ENCODE measurements at places on chromosomes 7 and 10. TPM values are rescaled to one million over a fixed set of nuclear protein-coding genes. Genes with fewer than 3 reads are reported as not detected.

GRCh38 chr7:81094952-81095351, 176.1 kb upstream of the SEMA3C start:
- no peak for DNase-seq

- no peak for DNase-seq
Measured at GRCh38 chr7:117716707-117717299, 156.4 kb downstream of the CTTNBP2 start.

GRCh38 chr7:11168650-11169170, 195.0 kb downstream of the PHF14 start:
- DNase-seq = no peak

DNA sequence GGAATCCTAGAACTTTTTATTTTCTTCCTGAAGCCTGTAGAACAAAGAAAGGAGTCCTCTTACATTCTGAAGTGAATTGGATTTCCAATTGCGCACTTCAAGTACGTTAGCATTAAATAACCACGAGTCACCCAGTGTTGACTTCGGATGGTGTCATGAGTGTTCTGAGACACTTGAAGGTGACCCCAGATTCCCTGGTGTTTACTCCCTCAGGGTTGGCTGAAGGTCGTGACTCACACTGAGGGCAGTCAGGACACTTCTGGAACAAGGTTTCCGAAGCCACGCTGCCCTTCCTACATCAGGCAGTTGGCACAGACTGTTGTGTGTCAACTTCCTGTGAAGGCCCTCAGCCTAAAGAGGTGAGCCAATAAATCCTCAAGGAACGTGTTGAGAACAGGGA, 186.6 kb upstream of the CELF2 start:
- DNase-seq = no peak

HOXA7 gene
- not detected for total RNA-seq

DNA sequence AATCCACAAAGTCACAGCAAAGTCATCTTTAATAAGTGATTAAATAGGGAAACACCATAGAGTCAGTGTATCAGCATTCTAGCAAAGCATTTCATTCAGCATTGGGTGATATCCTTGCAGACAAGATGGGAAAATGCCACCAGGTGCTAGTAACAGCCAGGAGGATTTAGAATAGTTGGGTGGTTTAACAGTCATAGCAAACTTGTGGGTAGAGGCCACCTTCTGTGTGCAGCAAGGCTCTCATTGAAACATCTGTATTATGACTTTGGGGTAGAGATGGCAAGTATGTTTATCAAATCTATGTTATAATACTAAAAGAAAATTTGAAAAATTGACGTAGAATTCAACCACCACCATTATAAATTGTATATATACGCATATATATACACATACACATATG, 26.4 kb upstream of the ADO start:
- DNase-seq = no peak

- no peak for DNase-seq
Measured at GRCh38 chr7:99190359-99191009, 17.4 kb downstream of the KPNA7 start.

DNA sequence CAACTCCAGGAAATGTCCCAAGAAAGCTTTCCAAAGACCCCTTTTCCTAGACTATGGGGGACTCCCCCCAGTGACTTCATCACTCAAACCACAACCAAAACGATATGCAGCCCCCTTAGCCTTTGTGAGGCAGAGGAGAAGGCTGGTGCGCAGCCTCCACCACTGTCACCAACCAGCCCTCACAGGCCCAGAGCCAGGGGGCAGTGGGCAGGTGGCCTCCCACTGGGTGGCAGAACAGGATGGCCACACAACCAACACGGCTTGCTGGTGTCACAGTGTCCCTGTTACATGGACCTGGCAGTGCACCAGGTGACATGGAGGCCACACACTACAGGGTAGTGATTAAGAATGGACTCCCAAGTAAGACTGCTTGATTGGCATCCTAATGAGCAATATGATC, 172.0 kb downstream of the PLXNA4 start:
- no peak for DNase-seq

ITPRIP gene
- total RNA-seq = 34.9 TPM

ZNF92 gene
- 2.9 TPM for total RNA-seq

DNA sequence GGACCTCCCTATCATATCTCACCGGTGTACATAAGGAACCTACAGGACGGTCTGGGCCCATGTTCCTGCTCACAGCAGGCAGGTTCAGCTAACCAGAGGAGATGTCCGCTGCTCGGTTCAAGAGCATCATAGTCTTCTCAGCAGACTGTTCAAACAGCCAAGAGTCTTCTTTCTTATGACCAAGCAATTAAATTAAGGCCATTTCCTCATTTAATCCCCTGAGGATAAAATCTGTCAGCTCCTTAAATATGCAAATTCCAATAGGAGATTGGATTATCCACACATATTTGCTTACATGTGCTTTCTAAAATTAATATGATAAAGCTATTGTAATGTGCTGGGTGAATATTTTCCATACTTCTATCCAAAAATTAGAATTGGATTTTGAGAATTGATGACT, 59.7 kb downstream of the LMBR1 start:
- DNase-seq = no peak

DNA sequence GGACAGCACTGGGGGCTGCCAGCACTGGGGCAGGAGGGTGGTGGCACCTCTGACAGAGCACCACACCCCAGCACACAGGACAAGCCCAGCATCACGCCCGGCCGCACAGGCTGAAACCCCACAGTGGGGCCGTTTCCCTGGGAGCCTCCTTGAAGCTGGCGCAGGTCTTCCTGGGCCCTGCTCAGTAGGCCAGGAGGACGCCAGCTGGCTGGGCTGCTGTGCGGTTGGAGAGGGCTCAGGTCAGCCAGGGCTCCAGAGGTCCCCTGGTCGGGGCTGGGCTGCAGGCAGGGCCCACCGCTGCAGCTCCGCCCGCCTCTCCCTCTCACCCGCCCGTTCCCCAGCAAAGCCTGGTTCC, 137.3 kb downstream of the TCERG1L start:
- no peak for DNase-seq

- DNase-seq = peak; percentile 38
Measured at GRCh38 chr7:105015390-105015965, 1.5 kb downstream of the KMT2E start.

DNA sequence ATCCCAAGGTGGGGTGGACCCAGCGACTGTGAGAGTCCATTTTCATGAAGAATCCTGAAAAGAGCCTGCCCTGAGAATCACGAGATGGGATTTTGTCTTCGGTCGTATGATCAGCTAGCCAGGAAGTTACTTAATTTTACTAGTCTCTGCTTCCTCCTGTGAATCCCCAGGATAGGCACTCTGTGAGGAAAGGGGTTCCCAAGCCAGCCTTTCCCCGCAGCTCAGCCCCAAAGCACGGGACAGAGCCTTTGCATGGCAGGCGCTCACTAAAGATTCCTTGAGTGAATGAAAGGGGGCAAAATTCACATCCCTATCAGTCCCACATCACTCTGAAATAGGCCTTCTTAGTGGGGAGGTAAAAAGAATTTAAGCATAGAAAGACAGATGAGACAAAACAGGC, 219.6 kb downstream of the ADARB2 start:
- no peak for DNase-seq

DNA sequence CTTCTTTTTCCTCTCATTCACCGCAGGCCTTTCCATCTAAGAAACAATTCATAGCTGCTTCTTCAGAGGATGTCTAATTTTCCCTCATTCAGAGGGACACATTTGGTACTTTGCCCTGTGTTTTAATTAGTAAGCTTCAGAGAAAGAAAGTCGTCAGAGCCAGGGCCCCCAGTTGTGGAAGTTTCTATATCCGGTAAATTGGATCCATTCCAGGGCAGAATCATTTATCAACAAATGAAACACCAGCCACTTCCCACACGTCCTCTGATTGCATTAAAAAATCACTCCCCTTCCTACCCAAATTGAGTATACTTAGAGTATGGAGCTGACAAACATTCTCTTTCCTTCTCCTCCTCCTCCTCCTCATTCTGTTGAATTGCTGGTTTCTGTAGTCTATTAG, 205.8 kb upstream of the HDAC9 start:
- DNase-seq = no peak

GRCh38 chr7:4715410-4715776, 33.3 kb downstream of the FOXK1 start:
- DNase-seq = peak; percentile 84

JAKMIP3 gene
- 1.0 TPM for total RNA-seq

GRCh38 chr7:137904833-137905232, 58.1 kb upstream of the DGKI start:
- no peak for DNase-seq

GRCh38 chr10:57716884-57717283, 550.8 kb downstream of the IPMK start:
- no peak for DNase-seq

- no peak for DNase-seq
Measured at GRCh38 chr7:139798221-139798620, 20.4 kb upstream of the HIPK2 start.

DNA sequence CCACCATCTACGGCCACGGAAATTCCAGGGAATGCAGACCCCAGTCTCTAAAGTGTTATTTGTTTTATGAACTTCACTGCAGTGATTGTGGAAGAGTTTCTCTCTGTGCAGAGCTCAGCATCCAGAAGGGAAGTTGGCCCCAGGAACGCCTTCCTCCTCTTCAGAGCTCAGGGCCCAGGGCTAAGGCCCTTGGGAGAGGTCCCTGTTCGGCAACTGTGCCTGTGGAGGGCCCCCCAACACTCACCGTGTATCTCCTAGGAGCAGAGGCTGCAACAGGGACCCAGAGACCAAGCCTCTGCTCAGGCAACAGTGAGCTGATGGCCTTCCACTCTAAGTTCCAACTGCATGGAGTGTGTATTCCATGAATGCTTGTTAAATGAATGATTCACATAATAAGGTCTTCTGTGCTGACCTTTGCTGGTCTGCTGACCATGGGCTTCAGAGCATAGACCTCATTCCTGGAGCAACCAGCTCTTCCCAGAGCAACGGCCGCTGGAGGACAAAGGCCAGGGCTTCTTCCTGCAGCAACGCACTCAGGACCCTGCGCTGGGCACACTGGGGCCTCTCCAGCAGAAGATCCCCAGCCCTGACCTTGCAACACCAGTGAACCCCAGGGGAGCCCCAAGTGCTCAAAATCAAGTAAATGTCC, 7.7 kb downstream of the DIP2C start:
- no peak for DNase-seq

DNA sequence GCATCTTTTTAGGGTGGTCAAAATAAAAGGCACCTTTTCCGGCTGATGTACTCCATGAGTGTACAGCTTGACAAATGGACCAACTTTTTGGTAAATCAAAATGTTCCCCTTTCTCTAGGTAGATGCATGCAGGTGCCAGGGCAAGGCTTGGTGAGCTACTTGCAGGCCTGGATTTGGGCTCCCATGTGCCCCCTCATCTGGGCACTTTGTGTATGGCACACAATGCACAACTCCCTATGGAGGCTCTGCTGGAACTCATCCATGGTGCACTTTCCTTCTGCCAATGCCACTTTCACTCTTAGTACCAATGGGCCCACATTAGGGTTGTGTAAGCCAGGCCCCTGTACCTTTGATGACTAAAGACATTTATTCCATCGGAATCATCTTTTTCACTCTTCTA, 300.8 kb downstream of the SDHAF3 start:
- DNase-seq = no peak

GRCh38 chr10:112701878-112702255, 248.2 kb upstream of the TCF7L2 start:
- DNase-seq = no peak

TMEM120A gene
- total RNA-seq = 138 TPM

GPR146 gene
- total RNA-seq = 56.8 TPM

- DNase-seq = no peak
Measured at GRCh38 chr10:75870039-75870645, 438.7 kb downstream of the LRMDA start.

ZRANB1 gene
- 25.7 TPM for total RNA-seq

DNA sequence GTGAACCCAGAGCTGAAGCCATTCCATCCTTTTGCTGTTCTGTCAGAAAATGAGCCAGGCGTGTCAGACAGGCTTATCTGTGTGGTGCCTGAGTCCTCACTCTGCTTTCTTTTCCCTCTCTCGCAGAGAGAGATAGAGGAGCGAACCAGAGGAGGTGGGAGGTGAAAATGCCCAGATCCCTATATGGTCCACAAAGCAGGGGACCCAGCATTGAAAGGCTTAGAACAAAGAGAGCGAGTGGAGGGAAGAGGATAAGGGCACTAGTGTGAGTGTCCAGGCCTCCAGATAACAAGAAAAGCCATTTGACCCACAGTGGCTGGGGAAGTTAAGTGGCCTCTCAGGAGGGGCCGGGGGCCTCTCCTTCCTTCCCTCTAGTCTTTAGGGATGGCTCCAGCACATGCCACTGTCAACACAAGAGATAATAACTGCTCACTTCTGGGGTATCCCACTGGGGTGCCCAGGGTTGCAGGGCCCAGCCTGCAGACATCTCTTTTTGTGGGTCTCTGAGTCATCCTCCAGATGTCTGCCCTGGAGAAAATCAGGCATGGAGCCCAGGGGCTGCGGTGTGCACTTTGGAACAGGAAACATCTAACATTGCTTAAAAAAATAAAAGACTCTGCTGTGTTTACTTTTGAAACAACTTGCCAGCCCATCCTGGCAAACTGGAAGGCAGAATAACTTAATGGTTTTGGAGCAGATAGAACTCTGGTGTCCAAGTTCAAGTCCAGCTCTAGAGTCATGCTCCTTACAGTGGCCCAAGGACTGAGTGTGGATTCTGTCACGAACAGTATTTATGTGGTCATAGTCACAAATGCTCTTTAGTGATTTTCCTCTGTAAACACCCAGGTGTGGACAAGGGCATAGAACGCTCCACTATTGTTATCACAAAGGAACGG, 189.5 kb downstream of the CXCL12 start:
- DNase-seq = peak; percentile 75

ADRA2A gene
- total RNA-seq = 1.9 TPM

ASNS gene
- total RNA-seq = 10.1 TPM

PLXDC2 gene
- 22.6 TPM for total RNA-seq

DNA sequence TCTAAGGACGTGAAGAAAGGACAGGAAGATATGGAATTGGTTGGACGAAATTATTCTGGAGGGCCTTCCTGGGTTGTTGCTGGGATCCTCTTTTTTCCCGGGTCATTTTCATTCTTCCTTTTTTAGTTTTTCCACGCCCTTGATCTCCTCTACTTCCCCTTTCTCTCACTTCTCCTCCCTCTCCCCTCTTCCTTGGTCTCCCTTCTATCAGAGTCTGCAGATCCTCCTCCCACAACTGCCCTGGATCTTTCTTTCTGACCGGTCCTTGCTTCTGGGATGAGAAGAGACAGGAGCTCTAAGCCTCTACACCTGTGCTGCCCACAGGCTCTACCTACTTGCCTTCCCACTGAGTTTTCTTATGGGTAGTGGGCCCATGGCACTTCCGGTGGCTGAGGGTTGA, 103.7 kb upstream of the RELN start:
- DNase-seq = no peak

DNA sequence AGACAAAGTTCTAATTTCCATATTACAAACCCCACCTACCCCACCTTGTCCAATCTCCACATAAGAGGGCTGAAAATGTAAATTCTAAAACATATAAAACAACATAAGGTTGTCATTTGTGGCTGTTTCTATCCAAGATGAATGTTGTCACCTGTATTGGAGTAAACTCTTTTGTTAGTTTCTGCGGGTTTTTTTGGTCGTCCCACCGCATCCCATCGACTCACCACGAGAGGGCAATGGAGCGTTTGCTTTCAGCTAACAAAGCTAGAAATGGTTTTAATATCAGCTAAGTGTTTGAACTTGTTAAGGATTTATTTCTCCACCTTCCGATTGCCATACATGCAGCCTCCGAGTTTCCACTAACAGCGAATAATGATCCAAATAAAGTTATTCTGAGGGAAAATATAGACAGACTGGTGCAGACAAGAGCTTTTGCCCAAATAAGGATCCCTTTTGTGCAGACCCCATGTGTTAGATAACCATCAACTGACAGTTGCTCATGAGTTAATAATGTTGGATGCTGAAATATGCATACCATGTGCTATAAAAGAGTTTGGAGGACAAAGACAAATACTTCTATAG, 137.2 kb downstream of the ARID5B start:
- DNase-seq = peak; percentile 73

VWDE gene
- total RNA-seq = not detected

ELAPOR2 gene
- 2.7 TPM for total RNA-seq
